ENCODE measurements at places on chromosomes 6 and 20.

- no peak for DNase-seq
Measured at GRCh38 chr6:131775886-131776285, 31.9 kb upstream of the ENPP1 start.

DNA sequence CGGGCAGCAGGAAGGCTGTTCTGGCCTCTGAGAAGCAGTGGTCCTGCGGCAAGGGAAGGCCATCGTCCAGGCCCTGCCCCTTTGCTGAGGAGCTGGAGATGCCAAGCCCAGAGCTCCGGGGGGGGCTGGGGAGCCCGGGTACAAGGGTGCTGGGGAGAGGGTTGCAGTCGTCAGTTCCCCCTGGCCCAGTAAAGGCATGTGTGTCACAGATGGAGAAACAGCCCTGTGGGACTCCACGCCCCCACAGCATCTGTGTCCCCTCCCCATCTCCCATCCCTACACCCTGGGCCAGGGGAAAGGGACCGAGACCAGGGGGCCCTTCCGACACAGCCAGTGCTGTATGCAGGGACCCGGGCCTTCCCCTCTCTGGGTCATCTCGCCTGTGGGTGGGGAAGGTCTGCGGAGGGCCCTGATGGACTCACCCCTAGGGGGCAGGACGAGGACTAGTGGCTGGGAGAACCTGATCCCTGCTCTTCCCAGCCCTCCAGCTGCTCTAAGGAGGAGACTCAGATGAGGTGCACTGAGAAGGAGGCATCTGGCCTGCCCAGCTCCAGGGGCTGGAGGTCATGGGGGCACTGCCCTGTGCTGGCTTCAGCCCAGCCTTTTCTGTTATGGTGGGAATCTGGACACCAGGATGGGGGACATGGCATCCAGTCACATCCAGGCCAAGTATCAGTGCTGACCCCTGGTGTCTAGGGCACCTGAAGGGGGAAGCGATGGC lies 609 bp downstream of the MYL9 start:
- no peak for DNase-seq

GRCh38 chr6:111984081-111984480 lies 69.8 kb upstream of the CCN6 start:
- no peak for DNase-seq

- DNase-seq: no peak
Measured at GRCh38 chr6:73694711-73695411, 1.1 kb upstream of the CD109 start.

DNA sequence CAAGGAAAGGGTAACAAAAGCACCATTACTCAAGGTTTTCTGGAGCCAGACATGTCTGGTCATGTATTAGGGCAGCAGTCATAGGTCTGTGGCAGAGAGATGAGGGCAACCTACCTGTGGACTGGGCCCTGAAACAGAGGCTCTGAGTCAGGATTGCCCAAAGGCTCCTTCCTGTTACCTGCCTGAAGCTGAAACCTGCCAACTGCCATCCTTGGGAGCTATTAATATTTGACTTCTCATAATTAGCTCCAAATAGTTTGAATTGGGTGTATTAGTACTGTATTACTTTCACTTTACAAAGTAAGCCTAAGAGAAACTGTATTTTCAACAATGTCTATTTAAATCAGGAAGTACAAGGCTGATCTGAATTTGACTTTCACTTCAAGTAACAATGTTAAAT lies 72.0 kb upstream of the TBX18 start:
- no peak for DNase-seq

- DNase-seq: no peak
Measured at GRCh38 chr6:4809999-4810918, 34.1 kb downstream of the CDYL start.

DNA sequence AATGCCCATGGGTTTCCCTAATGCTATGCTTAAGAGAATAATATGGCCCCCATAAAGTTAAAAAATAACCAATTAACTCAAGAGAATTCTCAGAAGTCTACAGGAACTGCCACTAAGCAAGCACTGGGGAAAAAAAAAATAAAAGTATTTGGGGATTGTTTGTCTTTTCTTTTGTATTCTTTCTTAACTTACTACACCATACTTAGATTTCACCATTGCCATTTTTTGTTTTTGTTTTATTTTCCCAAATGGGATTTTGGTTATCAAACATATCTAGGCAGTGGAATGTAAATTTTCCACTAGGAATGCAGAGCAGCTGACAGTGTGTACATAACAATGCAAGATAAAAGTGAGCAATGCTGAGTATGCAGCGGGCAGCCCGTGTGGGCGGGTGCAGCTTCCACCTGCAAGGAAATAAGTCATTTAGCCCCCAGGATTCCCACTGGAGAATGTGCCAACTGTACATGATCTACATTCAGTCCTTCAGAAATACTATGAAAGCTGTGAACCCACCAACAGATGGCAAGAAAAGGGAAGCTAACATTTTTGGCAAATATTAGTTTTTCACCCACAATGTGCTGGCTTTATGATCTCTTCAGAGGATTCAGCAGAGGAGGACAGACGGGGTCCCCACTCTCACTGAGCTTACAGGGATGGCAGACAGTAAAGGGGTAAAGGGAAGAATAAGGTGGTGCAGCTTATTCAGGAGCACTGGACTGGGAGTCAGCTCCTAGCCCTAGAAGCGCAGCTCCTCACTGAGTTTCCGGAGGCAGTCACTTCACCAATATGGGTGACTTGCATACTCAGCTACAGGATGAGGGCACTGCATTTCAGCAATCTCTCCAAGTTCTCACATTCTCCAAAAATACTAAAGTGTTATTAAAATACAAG lies 44.4 kb downstream of the DCDC2 start:
- no peak for DNase-seq

GRCh38 chr6:42318480-42318879 lies 100.8 kb upstream of the MRPS10 start:
- DNase-seq: no peak

DNA sequence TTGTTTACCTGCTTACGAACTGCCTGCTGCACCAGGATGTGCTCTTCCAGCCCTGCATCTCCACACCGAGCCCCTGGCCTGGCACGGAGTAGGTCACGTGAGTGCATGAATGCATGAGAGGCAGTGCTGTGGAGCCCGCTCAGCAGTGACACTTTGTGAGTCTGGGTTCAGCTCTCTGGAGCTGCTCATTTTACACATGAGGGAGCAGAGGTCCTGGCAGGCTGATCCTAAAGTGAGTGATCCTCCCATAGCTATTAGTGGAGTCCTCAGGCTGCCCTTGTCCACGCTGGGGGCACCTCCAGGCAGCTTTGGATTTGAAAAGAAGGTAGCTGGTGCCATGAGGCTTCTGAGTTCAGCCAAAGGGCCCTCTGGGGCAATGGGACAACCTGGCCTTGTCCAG lies 64.2 kb downstream of the EDN3 start:
- no peak for DNase-seq

GRCh38 chr6:119602215-119603178 lies 252.9 kb upstream of the MAN1A1 start:
- no peak for DNase-seq

GRCh38 chr6:139939189-139939979 lies 564.9 kb upstream of the CITED2 start:
- DNase-seq: no peak

DNA sequence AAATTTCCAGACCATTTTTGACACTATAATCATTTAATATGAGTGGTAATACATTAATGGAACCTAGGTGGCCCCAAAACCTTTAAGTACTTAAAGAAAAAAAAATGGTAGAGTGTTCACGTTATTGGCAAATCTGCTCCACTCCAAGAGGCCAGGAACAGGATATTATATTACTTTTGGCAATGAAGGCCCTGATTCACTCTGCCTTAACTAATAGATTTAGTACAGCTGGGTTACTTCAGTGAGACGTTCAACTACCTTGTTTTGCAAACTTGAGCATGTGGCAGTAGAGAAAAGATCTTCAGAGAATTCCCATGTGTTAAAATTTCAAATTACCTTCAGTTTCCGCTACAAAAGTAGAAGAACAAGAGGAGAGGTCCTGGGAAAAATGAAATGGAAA lies 12.8 kb downstream of the ADNP start:
- DNase-seq: no peak

- no peak for DNase-seq
Measured at GRCh38 chr6:44771647-44772415, 384.3 kb downstream of the CDC5L start.

- no peak for DNase-seq
Measured at GRCh38 chr20:49352751-49353150, 74.9 kb upstream of the ZNFX1 start.

DNA sequence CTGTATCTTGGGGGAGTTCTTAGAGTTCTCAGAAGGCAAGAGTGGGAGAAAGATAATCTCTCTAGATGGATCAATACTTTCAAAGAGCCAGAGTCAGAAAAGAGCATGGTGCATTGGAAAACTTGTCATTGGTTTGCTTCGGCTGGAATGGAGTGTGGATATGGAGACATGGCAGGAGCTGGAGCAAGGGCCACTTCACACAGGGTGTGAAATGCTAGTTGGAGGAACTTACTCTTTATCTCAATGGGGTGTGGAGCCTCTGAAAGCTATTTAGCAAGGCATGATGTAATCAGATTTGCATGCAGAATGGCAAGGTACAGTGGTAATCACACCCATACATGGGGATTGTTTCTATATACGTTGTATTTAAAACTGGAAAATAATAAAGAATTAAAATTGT lies 31.5 kb upstream of the PAQR8 start:
- DNase-seq: no peak

GRCh38 chr6:5174756-5175549 lies 85.8 kb downstream of the LYRM4 start:
- no peak for DNase-seq

DNA sequence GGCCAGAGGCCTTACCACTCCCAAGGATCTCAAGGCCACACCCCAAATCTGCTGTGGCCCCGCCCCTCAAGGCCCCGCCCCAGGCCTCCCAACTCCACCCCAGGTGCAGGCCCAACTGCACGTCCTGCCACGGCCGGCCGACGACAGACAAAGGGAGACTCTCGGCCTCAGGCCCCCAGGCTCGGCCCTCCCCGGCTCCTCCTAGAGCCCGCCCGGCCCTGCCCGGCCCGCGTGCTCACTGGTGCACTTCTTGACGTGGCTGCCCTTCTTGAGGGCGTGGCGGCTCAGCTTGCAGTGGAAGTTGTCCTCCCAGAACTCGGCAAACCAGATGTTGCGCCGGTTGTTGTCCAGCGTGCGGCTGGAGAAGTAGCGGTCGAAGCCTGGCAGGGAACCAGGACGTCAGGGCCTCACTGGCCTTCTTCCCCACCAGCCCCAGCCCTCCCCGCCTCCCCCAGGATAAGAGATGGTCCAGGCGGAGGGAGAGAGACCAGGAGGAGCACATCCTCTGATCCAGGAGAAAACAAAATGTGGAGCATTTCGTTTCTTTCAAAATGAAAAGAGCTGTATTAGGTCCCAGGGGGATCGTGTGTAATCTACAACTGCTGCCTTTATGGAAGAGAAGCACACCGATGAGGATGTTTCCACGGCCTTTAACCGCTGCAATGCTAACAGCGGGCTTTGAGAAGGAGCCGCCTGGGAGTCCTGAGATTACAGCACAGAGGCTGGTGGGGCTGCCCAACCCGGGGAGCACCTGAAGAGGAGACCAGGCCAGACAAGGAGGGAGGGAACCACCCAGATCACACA lies 89.4 kb downstream of the GRM4 start:
- no peak for DNase-seq

DNA sequence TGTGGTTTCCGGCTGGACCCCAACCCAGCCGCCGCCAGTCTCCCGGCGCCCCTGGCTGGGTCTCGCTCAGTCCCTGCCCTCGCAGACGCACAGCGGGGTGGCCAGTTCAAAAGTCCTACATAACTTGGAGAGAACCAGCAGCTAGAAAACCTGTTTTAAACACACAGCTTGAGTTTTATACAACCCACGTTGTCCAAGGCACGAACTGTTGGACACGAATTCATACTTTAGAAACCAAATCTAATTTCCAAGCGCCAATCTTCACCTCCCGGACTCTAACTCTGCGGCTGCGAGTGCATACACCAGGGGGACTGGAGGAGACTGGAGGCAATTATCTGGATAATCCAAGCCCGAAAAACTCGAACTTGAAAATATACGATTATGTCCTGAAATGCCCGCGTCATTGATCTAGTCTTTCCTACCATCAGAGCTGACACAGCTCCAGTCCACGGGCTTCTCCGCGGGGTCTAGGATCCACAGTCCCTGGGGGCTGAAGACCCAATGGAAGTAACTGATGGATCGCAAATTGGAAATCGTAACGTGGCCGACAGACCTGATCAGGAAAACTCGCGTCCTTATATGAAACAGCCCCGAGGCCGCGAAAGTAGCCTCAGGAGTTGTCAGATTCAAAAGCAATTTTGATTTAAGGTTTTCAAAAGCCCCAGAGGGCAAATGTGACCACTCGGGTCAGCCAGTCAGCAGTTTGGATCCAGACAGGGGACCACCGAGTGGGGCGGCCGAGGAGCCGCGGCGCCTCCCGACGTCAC lies 843 bp upstream of the HEY2 start:
- no peak for DNase-seq

DNA sequence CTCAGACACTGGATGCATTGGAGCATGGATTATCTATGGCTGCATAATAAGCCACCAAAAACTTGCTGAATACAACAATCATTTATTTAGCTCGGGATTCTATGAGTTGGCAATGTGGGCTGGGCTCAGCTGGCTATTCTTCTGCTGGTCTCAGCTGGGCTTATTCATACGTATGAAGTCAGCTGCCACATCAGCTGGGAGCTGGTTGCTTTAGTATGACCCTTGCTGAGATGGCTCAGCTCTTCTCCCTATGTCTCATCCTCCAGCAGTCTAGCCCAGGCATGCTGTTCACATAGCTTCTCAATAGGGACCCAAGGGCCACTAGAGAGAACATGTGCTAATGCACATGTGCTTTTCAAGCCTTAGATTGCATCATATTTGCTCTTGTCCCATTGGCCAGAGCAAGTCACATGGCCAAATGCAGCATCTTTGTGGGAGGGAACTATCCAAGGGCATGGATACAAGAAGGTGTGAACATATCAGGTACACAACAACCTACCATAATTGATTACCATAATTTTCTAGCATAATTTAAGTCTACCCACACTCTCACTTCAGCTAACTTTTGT lies 444.6 kb downstream of the KIF16B start:
- DNase-seq: no peak

GRCh38 chr6:47710295-47710694 lies 11.9 kb downstream of the ADGRF4 start:
- DNase-seq: no peak

- DNase-seq: no peak
Measured at GRCh38 chr20:63020681-63021080, 13.9 kb upstream of the BHLHE23 start.

GRCh38 chr6:150301846-150302519 lies 66.8 kb upstream of the IYD start:
- DNase-seq: no peak

GRCh38 chr6:52191824-52192223 lies 5.6 kb downstream of the IL17A start:
- no peak for DNase-seq
